ENCODE measurements at places on chromosomes 4 and X.
A peak's percentile ranks its signal among the peaks of the same experiment; 100 is the strongest.

DNA sequence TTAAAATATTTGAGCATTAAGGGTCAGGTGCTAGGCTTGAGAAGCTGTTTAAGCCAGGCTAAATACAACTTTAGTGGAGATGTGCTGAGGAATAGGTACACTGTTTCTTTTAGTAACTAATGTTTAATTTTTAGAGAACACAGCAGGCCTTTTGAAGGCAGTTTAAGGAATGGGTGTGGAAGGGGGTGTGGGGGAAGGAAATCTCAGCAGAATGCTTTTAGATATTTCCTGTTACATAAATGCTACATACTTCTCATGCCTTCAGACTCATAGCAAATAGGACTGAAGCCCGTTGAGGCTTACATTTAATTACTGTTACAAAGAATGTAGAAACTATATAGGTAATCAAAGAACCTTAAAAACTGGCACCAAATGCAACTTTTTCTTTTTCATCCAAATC, 66.3 kb downstream of the WWC2 start:
- no peak for DNase-seq

GRCh38 chrX:38992441-38993096, 191.3 kb downstream of the MID1IP1 start:
- DNase-seq = no peak

GRCh38 chr4:42452823-42453222, 55.5 kb downstream of the SHISA3 start:
- no peak for DNase-seq

- DNase-seq = no peak
These were observed 796.5 kb upstream of the SLIT2 start for GRCh38 chr4:19455196-19455595.

GRCh38 chr4:1337376-1337831, 9.6 kb upstream of the UVSSA start:
- peak; percentile 79 for DNase-seq

GRCh38 chr4:24768006-24768405, 27.4 kb upstream of the SOD3 start:
- DNase-seq = no peak

GRCh38 chr4:182549356-182549755, 306.2 kb downstream of the TENM3 start:
- DNase-seq = no peak

Measured in activated CD4-positive, alpha-beta T cell treated with anti-CD3 and anti-CD28 coated beads for 4 hours (primary cell).